ENCODE measurements at places on chromosomes 5 and 9.

- DNase-seq, result no peak
These were observed 110.2 kb downstream of the LHX2 start for GRCh38 chr9:124121725-124122124.

DNA sequence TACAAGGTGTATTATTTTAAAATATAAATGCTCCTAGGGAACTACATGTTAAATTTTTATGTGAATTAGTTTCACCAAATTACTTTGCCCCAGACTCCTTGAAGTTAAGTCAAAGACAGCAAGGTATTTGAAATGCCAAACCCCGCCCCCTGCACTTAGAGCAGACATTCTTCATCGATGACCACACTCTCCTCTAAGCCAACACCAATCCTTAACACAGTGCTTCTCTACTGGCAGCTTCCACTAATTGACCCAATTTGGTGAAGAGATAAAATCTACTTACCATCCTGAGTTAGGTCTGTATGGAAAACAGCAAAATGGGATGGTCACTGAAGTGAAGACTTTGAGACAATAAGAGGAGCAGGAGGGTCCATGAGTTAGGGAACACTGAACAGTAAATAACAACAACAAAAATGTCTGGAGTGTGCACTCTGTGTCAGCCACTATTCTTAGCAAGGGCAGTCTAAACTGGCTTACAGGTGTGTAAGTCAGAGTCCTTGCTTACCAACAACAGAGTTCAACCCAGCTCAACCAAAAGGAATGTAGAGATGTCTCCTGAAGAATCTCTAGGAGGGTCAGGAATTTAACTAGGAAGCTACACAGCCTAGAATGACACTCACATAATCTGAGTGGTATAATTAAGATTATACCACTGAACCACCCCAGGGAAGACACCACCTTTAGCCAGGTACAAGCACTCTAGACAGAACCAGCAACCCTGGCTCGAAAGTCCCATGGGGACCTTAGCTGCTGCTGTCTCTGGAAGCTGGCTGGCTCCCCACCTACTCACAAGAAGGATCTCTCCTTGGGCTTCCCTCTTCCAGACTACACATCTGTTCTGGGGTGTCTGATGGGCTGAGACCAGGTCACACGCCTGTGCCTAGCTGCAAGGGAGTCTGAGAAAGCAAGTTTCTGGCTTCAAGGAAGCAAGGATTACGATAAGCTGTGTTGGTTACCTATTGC lies 8.8 kb upstream of the UBE2QL1 start:
- DNase-seq, result no peak

DNA sequence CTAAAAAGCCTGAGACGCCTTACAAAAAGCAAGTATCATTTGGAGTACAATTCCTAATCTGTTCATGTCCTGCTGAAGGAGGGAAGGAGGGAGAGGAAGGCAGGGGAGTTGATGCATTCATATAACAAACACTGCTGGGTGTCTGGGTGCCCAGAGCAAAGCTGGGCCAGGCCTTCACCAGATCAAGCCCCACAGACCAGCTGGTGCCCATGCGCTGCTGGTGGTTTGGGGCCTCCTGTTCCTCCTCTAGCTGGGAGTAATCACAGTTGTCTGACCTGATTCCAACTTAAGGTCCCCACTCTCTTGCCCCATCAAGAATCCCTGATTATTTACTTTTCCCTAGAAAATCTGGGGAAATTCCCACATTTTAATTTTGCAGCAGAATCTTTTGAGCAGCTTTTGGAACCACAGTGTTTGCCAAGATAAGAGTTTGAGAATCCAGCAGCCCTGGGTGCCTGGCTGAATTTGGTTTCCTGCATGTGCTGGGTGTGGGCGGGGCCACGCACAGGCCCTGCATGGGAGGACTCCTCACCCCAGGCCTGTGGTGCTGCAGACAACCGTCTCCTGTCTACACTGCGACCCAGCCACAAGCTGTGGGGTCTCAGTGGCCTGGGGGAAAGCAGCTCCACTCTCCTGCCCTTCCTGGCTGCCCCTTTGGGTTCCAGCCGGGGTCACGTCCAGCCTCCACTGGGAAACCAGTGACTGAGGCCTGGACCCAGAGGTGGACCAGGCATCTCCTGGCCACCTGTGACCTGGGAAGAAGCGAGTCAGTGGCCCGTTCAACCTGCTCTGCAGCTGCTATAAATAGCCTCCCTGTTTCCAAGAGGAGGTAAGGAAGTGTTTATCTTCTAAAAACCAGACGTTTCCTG lies 47.5 kb downstream of the NEURL1B start:
- DNase-seq, result no peak

DNA sequence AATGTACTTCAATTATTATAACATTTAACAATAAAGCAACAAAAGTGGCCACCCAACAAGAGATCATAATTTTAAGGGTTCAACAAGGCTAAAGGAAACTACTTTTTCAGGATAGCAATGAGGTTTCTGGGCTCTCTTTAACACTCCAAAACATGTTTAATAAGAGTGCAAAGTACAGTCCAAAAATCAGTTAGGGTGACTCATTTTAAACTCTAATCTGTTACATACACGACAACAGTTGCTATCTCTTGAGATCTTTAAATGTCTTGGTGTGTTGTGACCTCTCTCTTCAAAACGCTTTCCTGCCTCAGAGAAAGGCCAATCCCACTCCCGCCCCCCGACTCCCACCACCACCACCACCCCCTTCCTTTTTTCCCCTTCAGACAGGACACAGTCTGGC lies 11.5 kb downstream of the NFIB start:
- no peak for DNase-seq

DNA sequence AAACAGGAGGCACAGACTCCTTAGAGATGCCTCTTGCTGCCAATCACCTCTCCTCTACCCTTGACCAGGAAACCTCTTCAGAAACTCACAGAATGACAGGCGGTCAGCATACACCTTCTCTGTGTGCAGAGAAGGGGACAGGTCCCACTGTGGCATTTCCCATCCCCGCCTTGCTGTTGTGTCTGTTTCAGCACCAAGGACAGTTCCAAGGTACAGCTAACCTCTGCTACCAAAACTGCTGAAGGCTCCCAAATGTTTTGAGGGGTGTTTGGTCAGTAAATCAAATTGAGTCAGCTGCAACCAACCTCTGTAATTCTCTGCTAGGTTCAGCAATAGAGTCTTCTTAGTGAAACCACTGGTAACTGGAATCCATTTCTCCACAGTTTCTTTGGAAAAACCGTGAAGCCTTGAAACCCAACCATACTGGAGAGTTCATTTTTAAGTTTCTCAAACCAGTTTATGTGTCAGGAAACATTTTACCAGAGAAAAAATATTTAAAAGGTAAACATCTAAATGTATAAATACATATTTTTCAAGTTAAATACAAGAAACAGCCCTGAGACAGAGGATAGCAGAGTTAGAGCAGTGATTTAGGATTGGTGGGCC lies 122.0 kb downstream of the DRD1 start:
- DNase-seq, result no peak

Measured in skin of body (tissue), 3 donors.